Nucleus accumbens (tissue), 56 donors: ENCODE measurements at places on chromosomes 11 and 22.

- no peak for DNase-seq
These were observed 191.8 kb upstream of the E2F8 start for GRCh38 chr11:19432370-19433061.

DNA sequence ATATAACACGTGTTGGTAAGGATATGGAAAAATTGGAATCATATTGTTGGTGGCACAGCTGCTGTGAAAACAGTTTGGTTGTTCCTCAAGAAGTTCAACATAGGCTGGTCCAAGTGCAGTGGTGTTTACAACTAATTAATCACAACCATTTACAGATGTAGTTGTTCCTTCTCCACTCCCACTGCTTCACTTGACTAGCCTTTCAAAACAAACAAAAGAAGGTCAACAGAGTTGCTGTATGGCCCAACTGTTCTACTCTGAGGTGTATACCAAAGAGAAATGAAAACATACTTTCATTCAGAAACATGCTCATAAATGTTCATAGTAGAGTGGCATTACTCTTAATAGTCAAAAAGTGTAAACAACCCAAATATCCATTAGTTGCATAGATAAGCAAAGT lies 36.6 kb upstream of the ACAT1 start:
- DNase-seq = no peak

DNA sequence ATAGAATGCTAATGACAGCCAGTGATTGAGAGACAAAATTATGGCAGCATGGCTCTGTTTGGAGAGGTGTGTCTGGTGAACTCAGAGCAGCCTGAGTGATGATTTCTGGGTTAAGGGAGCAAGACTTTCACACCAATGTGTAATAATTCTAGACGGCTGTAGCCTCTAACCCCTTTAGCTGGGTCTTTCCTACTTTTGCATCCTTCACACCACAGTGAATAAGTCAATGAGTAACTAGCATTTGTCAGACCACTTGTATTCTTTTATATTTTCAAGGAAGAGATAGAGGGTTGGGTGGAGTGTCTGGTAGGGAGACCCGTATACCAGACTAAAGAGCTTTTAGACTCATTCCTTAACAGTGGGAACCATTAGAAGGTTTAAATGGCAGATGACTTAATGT lies 50.4 kb downstream of the ATXN10 start:
- DNase-seq = no peak

DNA sequence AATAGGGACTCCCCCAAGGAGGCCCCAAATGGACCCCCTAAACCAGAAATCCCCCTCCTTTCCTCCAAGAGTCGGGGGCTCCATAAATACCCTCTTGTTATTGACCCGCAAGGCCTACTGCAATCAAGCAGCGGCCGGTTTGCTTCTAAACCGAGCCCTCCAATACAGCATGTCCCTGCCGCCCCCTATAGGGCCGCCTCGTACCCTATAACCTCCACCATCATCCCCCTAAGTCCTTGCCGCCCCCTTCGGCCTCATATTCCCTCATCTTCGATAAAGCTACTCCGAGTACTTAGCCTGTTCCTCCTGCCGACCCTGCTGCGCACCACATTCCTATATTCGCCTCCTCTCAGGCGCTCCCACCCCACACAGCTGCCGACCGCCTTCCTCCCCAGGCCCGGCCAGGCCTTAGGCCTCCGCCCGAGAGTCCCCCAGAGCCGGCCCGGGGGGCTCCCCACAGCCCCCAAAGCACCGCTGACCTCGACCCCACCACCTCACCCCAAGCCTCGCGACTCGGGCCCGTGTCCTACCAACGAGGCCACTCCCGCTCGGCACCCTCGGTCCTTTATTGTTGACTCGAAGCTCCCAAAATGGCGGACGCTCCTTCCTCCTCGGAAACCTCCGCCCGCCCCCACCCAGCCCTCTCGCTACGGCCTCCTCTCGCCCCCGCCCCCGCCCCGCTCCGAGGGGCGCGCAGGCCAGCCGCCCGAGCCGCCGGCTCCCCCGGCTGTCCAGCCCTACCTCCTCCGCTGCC lies 430 bp downstream of the DDX6 start:
- DNase-seq = peak; percentile 79

- no peak for DNase-seq
These were observed 2.7 kb upstream of the OR2D2 start for GRCh38 chr11:6895010-6895409.

GRCh38 chr22:17938484-17938924 lies 85.9 kb downstream of the MICAL3 start:
- DNase-seq = no peak

DNA sequence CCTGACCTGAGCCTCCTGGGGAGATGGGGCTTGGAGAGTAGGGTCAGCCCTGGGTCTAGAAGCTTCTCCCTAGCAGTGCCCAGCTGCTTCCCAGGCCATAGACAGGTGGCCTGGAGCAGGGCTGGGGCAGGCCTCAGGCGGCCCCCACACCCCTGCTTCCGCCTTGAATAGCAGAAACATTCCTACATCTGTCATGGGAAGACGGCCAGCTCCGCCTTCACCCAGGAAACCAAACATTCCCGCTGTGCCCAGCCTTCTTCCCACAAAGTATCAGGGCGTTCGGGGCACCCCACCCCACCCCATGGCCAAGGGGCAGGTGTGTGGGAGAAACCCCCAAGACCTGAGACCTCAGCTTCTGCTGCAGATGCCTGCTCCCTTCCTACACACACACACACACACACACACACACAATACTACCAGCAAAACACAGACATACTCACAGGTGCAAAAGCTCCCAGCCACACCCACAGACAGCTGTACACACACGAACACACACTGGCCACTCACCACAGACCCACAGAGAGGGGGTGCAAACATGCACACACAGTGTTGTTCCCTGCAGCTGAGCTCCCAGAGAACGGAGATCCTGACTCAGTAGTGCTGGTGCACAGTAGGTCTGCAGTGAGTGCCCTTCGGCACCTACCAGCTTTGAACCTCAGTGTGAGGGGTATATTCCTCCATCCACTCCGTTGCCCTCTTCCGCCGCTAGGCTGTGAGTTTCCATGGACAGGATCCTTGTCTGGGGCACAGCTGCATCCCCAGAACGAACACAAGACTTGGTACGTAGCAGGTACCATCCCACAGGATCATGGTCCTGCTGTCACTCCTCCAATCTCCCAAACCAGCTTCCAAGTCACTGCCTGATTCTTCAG lies 37.4 kb downstream of the PDGFB start:
- DNase-seq = no peak

GRCh38 chr11:65492387-65492636 lies 6.5 kb upstream of the MALAT1 start:
- no peak for DNase-seq
